ENCODE measurements at places on chromosomes 6 and 20.

DNA sequence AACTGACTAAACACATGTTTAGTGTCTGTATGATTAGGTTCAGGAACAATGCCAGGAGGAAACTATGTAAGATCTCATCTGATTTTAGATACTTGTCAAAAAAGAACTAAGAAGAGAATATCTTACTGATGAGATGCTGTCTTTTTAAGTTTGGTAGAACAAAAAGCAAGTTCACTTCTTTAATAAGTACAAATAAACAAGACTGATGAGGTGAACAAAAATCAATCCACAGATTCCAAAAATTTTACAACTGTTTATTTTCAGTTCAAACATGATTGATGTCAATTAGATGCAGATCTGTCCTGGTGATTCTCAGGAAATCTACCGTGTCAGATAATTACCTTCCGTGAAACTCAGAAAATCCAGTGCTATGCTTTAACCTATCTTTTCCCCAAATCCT, 24.9 kb downstream of the EPHA7 start:
- no peak for DNase-seq

- DNase-seq: no peak
These were observed 31.2 kb downstream of the PARD6B start for GRCh38 chr20:50762435-50763220.

- no peak for DNase-seq
These were observed 18.6 kb downstream of the MTG2 start for GRCh38 chr20:62201173-62202082.

GRCh38 chr6:15675536-15676220, 12.8 kb upstream of the DTNBP1 start:
- no peak for DNase-seq

- no peak for DNase-seq
These were observed 118.2 kb downstream of the RPS12 start for GRCh38 chr6:132932588-132932987.
